ENCODE measurements at places on chromosomes 1 and 21.

DNA sequence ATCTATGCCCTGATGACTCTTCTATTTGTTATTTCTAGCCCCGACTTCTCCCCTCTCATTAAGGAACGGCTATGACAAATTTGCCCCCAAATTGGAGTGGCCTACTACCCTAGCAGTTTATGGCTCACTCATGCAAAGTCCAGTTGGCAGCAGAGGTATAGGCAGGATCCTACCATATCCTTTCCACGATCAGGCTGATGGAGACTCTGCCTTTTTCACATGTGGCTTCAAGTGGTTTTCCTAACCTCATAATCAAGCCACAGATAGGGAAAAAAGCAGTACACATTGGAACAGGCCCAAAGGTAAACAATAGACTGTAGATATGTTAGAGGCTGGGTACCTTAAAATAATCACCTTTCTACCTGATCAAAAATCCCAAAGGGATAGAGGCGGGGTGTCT is 292.5 kb downstream of the NCAM2 start:
- no peak for DNase-seq

DNA sequence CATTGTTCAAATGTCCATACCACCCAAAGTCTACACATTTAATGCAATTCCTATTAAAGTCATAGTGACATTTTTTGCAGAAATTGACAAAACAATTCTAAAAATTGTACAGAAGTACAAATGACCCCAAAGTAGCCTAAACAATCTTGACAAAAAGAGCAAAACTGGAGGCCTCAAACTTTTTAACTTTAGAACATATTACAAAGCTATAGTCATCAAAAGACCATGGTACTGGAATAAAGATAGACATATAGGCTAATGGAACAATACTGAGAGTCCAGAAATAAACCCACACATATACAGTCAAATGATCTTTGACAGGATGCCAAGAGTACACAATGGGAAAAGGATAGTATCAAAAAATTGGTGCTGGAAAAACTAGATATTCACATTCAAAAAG is 213.2 kb upstream of the SAMSN1 start:
- no peak for DNase-seq

DNA sequence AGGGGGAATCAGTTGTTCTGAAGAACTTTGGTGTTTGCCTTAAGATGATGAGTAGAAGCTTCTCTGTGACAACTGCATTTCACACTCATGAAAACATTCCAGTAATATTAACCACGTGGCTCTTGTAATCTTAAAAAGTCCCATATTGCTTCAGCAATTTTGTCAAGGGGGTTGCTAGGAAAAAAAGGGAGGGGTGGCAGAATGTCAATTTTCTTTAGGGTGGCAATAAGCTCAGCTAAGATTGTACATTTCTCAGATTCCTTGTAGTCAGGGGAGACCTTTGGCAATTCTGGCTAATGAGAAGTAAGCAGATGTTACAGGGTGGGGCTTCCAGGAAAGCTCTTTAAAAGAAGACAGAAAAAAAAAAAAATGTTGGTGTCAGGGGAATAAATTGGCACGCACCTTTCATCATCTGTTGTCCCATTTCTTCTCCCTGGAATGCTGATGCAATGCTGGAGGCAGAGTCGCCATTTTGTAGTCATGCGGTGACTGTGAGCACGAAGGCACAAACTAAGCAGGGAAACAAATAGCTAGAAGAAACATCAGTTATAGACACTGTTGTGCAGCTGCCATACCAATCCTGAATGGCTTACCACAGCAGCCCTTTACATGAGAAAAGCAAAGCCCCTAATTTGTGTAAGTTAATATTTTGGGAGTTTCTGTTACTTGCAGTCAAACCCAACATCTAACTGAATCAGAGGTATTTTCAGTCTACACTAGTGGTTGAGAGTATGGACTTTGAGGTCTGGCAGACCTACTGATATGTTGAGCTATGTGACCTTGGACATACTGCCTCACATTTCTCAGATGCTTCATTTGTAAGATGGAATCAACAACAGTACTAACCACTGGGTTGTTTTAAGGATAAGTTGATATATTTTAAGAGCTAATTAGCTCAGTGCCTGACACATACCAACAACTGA is 56.1 kb upstream of the MRPS6 start:
- DNase-seq: no peak

DNA sequence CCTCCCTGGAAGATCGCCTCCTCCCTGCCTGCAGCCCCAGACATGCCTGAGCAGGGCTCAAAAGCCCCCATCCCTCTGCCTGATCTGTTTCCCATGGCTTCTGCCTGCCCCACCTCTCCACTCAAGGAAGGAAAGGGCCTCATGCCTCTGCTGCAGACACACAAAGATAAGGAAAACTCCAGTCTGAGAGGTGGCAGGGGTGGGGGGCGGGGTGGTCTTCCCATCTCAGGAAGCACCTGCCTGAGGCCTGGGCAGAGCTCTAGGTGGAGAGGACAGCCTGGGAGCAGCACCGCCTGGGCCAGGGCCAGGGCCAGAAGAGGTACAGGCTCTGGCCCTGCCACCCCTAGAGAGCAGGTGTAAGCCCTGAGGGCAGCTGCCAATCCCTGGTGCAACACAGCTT is 4.1 kb upstream of the GJB3 start:
- no peak for DNase-seq

- DNase-seq: no peak
Measured at GRCh38 chr1:231420299-231420958, 1.7 kb downstream of the EGLN1 start.

DNA sequence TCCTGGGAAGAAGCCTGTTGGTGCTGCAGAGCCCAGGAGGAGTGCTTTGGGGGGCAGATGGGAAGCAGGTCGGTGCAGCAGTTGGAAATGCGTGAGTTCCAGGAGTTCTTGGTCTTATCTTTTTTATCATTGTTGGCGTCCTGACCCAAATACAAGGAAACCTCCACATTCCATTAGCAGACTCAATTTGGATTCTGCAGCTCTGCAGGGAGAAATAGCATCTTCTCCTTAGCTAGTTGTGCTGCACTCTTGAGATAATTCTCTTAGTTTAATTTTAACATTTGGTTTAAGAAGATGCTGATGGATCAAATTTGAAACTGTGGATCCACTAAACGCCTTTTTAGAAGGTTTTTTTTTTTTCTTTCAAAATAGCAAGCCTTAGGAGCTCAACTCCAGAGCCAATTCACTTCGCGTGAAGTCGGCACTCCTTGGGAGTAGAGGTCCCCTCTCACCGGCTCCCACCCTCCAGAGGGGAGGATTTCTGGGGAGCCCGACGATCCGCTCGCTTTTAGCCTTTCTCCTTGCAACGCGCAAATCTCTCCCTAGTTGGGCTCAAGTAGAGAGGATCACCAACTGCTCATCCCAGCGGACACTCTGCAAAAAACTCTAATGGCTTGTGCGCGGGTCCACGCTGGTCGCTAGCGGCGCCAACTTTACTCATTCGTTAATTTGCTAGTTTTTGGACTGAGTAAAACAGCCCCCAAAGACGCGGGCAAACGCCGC is 1.3 kb downstream of the PLD5 start:
- DNase-seq: peak; percentile 15

- peak; percentile 95 for DNase-seq
Measured at GRCh38 chr1:27862671-27863537, 9.4 kb upstream of the THEMIS2 start.

- no peak for DNase-seq
Measured at GRCh38 chr1:50426702-50427085, 3.5 kb upstream of the DMRTA2 start.

DNA sequence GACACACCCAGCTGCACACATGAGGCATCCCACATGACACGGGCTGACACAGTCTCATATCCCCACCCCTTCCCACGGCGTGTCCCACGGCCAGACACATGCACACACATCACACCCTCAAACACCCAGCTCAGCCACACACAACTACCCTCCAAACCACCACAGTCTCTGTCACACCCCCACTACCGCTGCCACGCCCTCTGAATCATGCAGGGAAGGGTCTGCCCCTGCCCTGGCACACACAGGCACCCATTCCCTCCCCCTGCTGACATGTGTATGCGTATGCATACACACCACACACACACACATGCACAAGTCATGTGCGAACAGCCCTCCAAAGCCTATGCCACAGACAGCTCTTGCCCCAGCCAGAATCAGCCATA is 22.6 kb downstream of the PODN start:
- DNase-seq: no peak

DNA sequence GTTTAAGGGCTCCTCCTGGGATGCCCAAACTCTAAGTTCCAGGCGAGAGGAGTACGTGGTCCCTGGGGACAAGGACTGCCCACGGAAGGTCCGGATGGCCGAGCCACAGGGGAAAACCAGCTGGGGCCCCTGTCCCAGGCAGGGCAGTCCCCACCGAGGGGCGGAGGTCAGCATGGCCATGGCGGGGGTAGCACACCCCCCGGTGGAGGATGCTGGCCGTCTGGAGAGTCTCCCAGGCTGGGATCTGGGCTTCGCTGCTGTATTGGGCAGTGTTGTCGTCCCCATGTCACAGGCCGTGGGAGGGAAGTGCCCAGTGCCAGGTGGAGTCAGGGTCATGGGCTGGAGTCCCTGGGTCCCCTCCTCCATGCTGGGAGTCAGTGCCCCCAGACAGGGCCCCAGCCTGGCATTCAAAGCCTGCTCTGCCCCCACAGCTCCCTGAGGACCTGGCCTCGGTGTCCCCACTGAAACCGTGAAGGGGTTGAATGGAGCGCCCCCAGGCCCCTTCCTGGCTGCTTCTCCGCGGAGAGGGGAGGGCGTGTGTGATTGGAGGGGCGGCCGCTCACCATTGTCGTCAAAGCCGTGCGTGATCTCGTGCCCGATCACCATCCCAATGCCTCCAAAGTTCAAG is 6.8 kb downstream of the PRXL2B start:
- DNase-seq: no peak

DNA sequence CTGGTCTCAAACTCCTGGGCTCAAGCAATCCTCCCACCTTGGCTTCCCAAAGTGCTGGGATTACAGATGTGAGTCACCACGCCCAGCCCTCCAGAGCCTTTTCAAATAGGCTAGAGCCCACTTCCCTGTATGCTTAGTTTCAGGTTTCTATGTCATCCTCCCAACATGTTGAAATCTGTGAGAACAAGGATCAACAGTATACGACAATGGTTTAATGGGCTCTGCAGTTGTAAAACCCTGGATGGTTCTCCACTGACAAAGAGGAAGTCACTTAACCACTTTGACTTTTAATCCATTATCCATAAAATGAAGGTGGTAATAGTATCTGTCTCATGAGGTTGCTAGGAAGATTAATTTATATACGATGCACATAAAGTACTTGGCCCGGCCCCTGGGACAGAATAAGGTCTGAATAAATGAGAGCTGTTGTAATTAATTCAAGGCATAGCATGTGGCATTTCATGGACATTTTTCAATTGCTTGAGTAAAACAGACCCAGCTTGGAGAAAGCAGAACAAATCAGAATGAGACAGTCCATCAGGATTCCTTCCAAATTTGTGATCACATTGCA is 113.9 kb upstream of the ZNF648 start:
- DNase-seq: no peak

GRCh38 chr1:241614144-241614543 is 26.0 kb downstream of the CHML start:
- no peak for DNase-seq

- no peak for DNase-seq
Measured at GRCh38 chr1:152514715-152515433, 592 bp downstream of the CRCT1 start.

DNA sequence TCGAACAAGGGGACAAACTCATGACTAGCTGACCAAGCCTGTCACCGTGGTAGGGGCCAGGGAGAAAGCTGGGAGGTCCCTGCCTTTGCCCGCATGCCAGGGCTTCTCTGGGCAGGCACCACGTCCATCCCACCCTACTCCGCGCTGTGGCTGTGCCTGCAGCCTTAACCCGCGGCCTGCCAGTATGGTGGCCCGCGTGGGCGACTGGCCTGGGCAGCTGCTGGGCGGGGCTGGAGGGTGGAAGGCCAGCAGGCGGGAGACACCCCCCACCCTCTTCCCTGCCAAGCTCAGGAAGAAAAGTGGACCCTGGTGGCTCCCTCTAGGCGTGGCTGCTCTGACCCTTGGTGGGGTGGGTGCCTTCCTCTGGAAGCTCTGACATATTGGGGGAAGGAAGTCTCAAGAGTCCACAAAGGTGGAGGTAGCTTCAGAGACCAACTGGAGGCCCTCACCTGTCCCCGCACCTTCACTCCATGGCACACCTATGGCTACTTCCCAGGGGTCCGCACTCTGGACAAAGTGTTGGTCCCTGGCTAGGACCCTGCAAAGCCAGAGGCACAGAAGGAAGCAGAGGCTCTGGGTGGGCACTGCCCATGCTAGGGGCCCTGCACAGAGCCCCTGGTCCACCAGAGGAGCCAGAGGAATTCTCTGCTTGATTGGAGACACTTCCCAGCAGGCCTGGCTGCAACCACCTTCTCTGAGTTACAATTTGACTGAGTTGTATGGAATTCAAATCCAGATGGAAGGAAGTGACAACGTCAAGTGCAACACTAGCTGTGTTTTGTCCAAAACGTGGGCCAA is 3.3 kb upstream of the SKI start:
- no peak for DNase-seq

GRCh38 chr1:4119516-4120220 is 219.6 kb upstream of the C1orf174 start:
- no peak for DNase-seq

GRCh38 chr1:147505568-147505967 is 35.7 kb upstream of the BCL9 start:
- no peak for DNase-seq

DNA sequence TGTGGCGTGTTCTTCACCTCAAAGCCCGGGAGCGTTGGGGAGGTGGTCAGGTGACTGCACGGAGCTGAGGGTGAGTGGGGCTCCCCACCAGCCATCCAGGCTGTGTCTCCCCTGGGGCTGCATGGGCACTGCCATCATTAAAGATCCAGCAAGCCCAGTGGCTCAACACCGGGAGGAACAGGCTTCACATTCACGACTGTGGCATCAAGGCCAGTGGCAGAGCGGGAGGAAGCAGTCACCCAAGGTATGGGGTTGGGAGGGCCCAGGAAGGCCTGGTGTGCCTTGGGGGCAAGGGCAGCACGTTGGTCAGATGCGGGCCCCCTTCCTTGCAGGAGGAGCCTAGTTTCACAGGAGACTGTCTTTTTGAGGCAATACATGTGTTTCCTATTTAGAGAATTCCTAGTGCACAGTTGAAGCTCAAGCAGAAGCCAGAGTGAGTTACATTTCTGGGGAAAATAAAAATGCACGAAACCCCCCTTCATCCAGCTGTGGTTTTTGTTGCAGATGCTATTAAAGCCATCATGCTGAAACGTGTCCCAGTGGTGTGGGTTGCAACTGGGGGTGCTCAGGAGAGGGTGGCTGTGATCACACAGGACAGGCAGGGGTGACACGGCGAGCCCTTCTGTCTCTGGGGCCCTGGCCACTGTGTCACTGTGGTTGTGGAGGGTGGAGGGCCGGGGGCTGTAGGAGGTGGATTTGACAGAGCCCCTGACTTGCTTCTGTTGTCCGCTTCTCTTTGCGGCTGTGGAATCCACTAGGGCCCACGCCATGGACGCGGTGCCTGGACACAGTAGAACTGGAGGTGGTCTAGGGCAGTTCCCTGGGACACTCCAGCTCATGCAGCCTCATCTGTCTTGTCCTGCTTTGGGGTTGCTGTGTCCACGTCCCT is 34.1 kb downstream of the SNAP47 start:
- no peak for DNase-seq
